NCI-H2081 (cell line): ENCODE measurements at places on chromosomes 3 and 15.
A peak's percentile ranks its signal among the peaks of the same experiment; 100 is the strongest.

- DNase-seq = no peak
Observed at GRCh38 chr15:61057830-61058529, 171.1 kb downstream of the RORA start.

DNA sequence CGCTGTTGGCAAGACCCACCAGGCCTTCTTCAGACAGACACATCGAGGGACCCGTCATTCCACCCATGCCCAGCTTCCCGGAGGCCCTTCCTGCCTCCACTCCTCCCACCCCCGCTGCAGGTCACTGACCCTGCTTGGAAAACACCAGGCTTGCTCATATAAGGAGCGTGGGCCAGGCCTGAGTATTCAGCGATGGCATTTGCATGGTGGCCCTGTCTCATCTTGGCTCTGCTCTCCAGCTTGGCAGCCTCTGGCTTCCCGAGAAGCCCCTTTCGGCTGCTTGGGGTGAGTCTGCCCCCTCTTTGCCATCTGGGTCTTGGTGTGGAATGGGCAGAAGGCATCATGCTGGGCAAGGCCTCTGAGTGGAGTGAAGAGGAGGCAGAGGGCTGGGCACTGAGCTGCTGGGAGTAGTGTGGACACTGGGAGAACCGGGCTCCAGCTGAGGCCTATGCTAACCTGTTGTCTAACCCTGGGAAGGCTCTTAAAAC, at the start of gene ITIH3:
ITIH3 (plus strand) TSS at position 185 of the 488 bp plus-strand sequence; CDS start at position 193, 8 bp downstream.
- no peak for DNase-seq

GRCh38 chr3:142285083-142285517, 59.7 kb upstream of the GK5 start:
- DNase-seq = no peak

DNA sequence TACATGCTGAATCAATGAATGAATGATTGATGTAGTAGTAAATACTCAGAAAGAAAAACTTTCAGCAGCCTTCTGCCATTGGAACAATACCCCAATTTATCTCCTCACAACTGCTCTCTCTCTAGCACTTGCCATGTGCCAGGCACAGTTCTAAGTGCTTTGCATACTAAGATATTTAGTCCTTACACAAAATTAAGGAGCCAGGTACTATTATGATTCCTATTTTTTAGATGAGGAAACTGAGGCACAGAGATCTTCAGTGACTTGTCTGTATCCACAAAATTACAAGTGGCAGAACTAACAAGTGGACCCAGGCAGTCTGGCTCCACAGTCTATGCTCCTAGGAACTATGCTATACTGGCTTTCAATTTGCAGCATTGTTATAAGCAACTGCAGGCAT, 279.2 kb downstream of the LSAMP start:
- DNase-seq = no peak

- peak; percentile 8 for DNase-seq
Observed at GRCh38 chr3:50238549-50239026, 2.6 kb downstream of the GNAI2 start.
